Amygdala (tissue), 56 donors: ENCODE measurements at places on chromosomes 12 and 14.

DNA sequence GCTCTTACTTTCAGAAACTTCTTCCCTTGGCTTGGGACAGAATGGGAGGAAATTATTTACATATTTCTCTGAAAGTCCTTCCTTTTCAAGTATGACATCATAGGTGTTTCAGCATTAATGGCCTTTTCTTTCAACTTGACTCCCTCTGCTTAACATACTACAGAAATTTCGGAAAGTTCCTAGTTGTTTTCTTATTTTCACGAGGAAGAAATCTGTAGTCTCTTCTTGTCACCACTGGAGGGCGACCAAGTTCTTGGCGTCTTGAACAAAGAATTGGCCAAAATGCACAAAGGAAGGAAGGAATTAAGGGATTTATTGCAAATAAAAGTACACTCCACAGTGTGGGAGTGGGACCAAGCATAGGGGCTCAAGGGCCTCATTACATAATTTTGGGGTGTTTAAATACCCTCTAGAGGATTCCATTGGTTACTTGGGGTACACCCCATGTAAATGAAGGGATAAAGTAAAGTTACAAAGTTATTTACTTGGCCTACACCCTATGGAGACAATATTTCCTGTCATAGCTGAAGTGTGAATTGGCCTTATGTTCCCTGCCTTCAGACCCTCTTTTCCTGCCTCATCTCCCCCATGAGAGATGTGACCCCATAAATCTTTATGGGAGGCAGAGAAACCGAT lies 70.4 kb downstream of the RPL10L start:
- DNase-seq, result no peak

- DNase-seq, result no peak
These were observed 45.0 kb downstream of the GIT2 start for GRCh38 chr12:109951136-109951535.

DNA sequence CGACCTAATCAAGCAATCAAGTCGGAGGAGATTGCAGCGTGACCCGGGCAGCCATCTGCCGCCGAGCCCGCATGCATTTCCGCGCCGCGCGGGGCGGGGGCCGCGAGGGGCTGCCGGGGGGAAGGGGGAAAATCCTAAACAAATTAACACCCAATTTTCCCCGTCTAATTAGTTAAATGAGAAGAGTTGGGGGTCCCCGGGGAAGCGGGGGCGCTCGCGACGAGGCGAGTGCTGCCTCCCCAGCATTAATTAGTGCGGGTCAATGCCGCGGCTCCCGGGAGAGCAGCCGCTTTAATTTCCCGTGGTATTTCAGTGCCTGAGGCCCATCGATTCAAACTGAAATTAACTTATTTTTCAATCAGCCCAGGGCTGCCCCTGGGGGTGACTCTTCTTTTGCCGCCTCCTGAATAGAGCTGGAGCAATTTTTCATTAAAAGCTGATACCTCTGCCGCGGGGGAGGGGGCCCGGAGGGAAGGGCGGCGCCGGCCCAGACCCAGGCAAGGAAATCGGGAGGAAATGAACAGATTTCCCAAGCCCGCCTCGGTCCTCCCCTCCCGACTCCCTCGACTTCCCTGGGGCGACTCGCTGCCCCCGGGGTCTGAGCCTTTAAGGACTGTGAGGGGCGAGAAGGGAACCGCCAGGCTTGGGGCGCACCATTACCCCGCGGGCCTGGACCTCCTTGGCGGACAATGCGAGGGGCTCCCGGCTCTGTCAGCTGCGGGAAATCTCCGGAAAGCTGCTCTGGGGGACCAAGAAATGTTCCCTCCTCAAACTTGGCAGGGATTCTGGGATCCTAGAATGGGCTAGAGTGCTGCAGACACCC lies 18.9 kb downstream of the VSX2 start:
- no peak for DNase-seq

- no peak for DNase-seq
These were observed 165.7 kb downstream of the TBX5 start for GRCh38 chr12:114240288-114240687.

GRCh38 chr12:27382171-27382795 lies 49.6 kb downstream of the BMAL2 start:
- no peak for DNase-seq

GRCh38 chr14:79701371-79701770 lies 509.9 kb downstream of the DIO2 start:
- DNase-seq, result no peak

GRCh38 chr12:114189266-114189665 lies 216.7 kb downstream of the TBX5 start:
- no peak for DNase-seq

- DNase-seq, result no peak
These were observed 518 bp downstream of the GSKIP start for GRCh38 chr14:96363751-96364336.

DNA sequence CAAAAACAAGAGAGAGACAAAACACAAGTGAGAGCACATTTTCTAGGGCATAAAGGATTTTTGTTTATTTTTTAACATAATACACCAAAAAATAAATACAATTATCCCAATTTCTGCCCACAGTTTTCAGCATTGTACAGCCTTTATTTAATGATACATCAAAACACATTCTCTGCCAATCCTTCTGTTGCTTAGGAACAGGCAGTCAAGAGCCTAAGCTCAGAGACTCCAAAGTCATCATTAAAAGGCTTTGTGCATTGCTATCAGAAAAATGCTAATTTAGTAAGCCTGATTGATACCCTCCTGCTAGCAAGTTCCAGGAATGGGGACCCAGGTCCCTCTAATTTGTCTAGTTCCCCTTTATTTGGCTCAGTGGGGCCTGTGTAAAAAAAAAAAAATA lies 536.5 kb downstream of the RPS29 start:
- DNase-seq, result no peak

GRCh38 chr12:10722905-10723746 lies at the start of gene YBX3:
Gene YBX3, minus strand, starts transcription at chr12:10723323. Its CDS starts 212 bp downstream, at chr12:10723111.
- peak; percentile 67 for DNase-seq

DNA sequence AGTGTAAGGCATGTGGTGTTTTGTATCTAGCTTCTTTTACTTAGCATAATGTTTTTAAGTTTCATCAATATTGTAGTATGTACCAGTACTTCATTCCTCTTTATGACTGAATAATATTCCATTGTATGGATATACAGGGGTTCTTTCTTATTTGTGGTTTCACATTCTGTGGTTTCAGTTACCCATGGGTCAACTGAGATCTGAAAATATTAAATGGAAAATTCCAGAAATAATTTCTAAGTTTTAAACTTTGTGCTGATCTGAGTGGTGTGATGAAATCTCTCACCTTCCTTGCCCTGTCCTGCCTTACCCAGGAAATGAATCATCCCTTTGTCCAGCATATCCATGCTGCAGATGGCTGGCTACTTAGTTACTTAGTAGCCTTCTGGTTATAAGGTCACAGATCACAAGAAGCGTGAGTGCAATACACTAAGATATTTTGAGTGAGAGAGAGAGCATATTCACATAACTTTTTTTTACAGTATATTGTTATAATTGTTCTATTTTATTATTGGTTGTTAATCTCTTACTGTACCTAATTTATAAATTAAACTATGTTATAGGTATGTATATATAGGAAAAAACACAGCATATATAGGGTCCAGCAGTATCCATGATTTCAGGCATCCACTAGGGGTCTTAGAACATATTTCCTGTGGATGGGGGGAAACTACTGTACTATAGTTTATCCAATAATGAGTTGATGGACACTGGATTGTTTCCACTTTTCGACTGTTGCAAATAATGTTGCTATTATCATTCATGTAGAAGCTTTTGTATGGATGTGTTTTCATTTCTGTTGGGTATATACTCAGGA lies 59.6 kb upstream of the LRTM2 start:
- no peak for DNase-seq

GRCh38 chr12:80811957-80812708 lies 95.4 kb downstream of the MYF5 start:
- DNase-seq, result no peak

DNA sequence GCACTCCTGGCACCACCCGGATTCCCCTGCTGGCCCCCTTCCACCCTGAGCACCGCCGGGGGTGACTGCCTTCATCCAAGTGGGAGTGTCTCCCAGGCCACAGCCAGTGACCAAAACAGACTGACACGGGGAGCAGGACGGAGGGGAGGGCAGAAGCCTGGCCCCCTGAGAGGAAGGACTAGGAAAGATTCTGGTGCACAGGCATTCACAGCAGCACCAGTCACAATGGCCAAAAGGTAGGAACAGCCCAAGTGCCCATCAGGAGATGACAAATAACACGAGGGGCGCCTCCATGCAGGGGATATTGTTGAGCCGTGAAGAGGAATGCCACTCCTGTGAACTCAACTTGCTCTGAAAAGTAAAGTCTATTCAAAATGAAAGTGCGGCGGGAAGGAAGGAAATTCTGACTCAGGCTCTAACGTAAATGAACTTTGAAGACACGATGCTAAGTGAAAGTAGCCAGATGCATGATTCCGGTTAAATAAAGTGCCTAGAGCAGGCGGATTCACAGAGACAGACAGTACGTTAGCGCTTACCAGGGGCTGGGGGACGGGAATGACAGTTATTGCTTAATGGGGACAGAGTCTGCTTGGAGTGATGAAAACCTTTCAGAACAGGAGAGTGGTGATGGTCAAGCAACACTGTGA lies 146.1 kb upstream of the NCOR2 start:
- no peak for DNase-seq

GRCh38 chr12:109589240-109589590 lies 15.6 kb downstream of the MVK start:
- no peak for DNase-seq

GRCh38 chr12:114821570-114821969 lies 137.6 kb upstream of the TBX3 start:
- no peak for DNase-seq

GRCh38 chr14:101903111-101903561 lies 61.2 kb upstream of the DYNC1H1 start:
- peak; percentile 68 for DNase-seq

DNA sequence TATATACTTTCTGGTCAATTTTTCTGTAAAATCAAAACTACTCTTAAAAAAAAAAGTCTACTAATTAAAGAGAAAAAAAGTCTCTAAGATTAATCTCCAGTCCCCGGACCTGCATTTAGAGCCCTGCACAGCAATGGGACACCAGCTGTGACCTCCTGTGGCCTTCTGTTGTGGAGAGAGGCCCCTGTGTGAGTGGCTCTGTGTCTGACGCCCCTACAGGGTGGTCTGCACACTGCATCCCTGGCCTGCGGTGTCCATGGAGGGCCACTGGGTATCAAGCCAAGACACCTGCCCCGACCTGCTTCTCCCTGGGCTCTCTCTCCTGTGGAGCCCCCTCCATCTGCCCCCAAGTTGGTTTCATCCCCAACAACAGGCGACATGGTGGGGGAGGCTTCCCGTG lies 248.0 kb upstream of the DIO3 start:
- no peak for DNase-seq

DNA sequence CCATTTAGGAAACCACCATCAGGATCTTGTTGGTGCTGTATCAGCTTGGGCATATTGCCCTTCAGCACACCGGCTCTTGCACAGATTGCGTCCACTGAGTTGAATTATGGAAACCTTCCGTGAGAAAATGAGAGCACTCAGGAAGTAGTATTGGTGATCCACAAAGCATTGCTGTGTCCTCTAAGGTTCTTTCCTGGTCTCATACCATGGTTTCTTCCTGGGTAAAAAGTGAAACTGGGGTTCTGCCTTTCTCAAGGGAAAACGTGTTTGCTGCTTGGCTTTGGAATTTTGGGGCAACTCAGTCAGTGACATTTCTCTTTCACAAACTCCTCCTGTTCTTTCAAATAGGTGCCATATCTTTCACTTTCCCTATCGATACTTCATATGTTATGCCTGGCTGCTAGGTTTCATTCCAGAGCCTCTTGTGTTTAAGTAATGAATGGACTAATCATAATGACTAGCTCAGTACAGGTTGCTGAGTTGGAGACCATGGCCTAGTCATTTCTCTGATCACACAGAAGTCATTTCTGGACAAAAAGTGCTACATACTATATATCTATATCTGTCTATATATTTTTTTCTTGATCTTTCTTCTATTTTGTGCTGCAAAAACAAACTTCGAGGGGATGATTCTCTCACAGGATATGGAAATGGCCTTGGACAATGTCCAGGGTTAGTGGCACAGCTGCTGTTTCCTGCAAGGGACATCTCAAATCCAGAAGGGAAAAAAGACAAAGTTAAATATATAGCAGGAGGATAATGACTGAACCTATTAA lies 423.4 kb downstream of the ZFP36L1 start:
- no peak for DNase-seq

DNA sequence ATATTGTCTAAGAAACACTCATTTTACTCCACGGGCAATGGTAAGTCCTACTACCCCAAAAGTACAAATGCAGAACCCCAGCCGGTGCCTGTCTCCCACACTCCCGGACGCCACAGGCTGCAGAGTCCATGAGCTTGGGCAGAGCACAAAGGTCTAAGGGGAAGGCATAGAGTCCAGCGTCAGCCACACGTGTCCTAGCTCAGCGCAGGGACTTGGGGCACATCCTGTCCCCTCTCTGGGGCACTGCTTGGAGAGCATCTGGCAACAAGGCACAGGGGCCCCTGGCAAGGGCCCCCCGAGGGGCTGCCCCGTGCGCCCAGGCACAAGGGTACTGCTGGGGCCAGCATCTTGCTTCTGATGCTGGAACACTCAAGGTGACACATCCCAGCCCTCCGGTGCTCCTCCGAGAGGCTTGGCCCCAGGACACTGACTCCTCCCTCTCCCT lies 58.4 kb downstream of the BCL11B start:
- no peak for DNase-seq
